NCI-H1092 (cell line): ENCODE measurements at places on chromosomes 7 and 10.

DNA sequence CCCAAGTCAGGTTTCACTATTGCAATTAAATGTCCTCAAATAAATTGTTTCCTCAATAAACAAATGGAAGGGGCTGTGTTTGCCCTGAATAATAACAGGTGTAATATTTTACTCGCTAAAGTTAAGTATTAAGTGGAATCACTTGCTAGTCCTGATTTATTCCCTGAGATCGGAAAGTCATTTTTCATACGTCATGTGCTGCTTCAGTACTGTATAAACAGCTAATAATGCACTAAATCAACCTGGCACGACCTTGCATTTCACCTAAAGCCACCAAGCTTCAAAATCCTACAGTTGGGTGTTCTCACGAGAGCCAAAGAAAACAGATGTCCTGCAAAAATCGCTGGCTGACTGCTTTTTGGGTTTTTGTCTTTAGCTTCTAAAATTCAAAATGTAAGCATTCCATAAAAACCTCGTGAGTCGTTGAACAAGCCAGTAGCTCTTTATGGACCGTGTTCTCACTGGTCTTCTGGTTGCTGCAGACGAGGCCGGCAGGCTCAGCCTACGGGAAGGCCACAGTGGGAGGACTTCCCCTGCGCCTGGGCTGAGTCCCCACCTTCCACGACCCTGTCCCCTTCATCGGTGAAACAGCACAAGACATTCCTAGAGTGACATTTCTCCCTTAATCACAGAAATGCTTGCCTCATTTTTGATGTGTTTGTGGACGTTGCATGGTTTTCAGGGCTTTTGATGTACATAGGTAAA, 17.9 kb upstream of the MNX1 start:
- DNase-seq: no peak

DNA sequence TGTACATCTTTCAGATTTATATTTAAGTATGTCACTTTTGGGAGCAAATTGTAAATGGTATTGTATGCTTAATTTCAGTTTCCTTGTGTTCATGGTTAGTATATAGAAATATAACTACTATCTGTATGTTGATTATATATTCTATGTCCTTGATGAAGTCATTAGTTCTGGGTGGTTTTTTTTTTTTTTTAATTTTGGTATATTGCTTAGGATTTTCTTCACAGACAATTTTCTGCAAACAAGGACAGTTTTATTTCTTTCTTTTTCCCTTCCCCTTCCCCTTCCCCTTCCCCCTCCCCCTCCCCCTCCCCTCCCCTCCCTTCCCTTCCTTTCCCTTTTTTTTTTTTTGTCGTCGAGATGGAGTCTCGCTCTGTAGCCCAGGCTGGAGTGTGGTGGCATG, 430.0 kb downstream of the TYW1 start:
- no peak for DNase-seq

- DNase-seq: no peak
Observed at GRCh38 chr10:70034232-70034631, 18.4 kb upstream of the MACROH2A2 start.

- DNase-seq: no peak
Observed at GRCh38 chr10:23330948-23331347, 13.6 kb downstream of the C10orf67 start.

DNA sequence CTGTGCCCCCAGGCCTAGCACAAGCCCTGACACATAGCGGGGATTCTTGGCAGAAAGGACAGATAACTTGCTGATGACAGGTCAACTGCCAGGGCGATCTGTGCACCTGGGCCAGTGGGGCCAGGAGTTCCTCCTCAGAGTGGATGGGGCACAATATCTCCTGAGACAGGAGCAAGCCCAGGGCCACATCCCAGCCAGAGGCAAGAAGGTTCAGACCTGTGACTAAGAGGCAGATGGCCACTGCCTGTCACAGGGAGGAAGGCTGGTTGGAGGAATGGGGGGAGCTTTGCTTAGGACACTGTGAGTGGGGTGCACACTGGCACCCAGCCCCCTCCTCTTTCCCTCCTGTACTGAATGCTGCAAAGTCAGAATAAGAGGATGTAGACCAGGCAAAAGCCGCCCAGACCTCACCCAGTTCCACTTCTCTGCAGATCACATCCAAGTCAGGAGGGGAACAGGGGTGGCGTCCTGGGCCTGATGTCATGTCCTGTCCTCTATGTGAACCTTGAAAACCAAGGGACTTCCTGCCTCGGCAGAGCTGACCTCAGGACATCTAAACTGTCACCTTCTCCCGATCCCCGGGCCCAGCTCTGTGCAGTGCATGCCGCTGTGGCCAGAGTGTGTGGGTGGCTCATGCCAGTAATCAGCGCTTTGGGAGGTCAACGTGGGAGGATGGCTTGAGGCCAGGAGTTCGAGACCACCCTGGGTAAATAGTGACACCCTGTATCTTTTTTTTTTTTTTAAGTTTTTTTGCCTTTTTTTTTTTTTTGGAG, 1.3 kb downstream of the GUSB start:
- DNase-seq: no peak

- DNase-seq: no peak
Observed at GRCh38 chr7:113891828-113892227, 27.0 kb downstream of the PPP1R3A start.

GRCh38 chr7:108404509-108405420, 51.5 kb downstream of the NRCAM start:
- no peak for DNase-seq

GRCh38 chr7:42831718-42832522, 80.0 kb downstream of the C7orf25 start:
- DNase-seq: no peak

- DNase-seq: no peak
Observed at GRCh38 chr7:104061652-104062051, 72.2 kb upstream of the RELN start.

DNA sequence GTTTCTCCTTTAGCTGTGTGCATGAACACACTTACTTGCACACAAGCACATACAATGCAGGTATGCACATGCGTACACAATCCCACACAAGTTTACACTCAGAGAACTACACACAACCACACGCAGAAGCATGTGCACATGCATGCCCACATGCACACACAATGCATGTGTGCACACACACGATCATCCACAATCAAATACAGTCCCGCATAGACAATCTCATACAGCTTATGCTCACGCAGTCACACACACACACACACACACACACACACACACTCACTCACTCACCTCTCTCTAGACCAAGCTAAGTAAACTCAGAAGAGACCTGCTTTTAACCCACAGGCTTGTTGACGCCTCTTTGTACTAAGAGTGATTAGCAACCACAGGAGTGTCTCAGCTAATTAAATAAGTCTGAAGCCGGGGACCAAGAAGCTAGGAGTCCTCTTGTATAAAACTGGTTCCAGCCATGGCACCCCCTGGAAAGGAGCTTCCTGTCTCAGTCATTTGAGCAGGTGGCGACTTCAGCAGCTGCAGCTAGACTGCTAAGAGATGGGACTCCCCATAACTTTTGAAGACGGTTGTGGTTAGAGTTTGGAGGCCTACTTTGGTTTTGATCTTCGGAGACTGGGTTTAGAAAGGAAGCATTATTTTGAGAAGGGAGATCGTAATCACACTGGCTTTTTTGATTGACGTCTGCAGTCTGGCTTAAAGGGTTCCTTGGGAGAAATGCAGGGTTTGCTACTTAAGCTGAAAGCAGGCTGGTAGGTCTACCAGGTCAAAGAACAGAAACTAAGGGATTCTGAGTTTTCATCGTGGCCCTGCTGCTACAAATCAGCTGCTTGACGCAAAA, 82.3 kb upstream of the ADRB1 start:
- no peak for DNase-seq

DNA sequence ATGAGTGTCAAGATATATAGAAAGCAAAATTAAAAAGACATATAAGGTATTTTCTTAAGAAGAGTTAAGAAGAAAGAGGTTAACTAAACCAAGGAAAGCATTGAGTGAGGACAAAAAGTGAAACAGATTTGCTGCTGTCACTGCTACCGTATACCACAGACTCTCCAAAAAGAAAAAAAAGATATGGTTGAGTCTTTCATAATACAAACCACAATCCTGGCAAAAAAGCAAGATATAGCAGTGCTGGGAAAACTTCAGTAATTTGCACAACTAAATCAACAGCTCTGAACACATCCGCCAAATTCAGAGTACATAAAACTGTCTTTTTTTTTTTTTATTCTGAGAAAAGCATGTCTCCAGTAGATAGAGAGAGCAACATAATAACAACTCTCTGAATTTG, 114.7 kb downstream of the ETV1 start:
- DNase-seq: no peak

- peak; percentile 53 for DNase-seq
Observed at GRCh38 chr7:2173189-2173827, 59.4 kb downstream of the MAD1L1 start.

- DNase-seq: no peak
Observed at GRCh38 chr7:147251751-147252325, 1135.2 kb downstream of the CNTNAP2 start.

- no peak for DNase-seq
Observed at GRCh38 chr10:4532976-4533375, 293.0 kb upstream of the AKR1E2 start.

GRCh38 chr7:70346844-70347462, 748.7 kb downstream of the AUTS2 start:
- no peak for DNase-seq

GRCh38 chr10:119687192-119688032, 36.2 kb downstream of the BAG3 start:
- no peak for DNase-seq

- no peak for DNase-seq
Observed at GRCh38 chr10:43863859-43864591, 215.3 kb upstream of the ZNF32 start.

- no peak for DNase-seq
Observed at GRCh38 chr10:1545524-1545923, 191.8 kb downstream of the ADARB2 start.
